ENCODE measurements at places on chromosomes 3 and 15. TPM values are rescaled to one million over a fixed set of nuclear protein-coding genes. Genes with fewer than 3 reads are reported as not detected.

Gene GNL3
- total RNA-seq: 44.8 TPM

Gene MME
- total RNA-seq: 3.5 TPM

Gene CAPN3
- total RNA-seq: 0.60 TPM

Gene ANKRD63
- not detected for total RNA-seq

Gene RGMA
- total RNA-seq: 3.2 TPM

Gene TMEM207
- not detected for total RNA-seq

Measured in smooth muscle cell of the coronary artery (primary cell).